ENCODE measurements at places on chromosomes 6 and 20.

DNA sequence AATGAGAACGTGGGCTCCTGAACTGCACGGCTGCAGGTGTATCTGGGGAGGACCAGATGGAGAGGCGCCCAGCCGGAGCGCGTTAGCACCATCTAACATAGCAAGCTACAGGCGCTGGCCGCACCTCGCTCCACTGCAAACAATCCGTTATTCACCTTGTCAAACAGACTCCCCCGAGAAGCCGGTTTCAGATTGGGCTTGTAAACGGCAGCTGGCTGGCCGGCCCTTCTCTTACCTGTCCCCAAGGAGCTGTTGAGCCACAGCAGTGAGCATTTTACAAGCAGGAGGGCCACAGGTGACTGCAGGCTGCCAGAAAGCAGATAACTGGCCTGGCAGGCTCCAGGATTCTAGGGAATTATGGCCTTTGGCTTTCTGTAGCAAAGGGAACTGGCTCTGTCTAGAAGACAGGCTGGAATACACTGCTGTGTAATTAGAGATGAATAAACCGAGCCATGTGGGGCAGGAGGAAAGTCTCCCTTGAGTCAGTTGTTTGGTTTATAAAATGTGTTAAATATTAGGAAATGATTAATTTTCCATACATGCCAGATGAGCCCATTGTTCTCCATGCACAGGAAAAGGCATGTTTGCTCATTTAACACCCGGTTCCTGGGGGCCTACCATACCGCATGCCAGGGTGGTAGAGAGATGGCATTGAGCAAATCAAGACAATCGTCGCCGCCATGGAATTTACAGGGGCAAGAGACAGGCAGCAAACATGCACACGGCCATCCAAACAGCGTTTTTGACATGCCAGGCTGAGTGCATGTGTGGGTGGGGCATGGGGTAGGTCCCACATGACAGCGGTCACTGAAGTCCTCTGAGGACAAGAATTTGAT is 159.3 kb downstream of the NFATC2 start:
- no peak for DNase-seq

DNA sequence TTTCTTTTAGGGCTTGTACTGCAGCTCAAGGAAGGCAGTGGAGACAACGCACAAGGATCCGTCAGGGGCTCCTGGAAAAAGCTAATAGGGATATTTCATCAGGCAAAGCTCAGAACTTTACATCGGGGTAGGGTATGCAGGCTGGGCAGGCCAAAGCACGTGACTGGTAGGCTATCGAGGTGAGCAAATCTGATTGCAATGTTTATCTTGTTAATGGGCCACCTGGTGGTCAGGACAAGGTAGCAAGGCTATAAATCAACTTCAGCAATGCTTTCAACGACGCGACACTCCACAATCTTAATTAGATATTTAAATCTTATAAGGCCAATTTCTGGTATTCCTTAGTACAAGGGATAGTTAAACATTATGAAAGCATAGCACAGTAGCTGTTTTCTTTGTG is 1302.8 kb upstream of the EYS start:
- no peak for DNase-seq

DNA sequence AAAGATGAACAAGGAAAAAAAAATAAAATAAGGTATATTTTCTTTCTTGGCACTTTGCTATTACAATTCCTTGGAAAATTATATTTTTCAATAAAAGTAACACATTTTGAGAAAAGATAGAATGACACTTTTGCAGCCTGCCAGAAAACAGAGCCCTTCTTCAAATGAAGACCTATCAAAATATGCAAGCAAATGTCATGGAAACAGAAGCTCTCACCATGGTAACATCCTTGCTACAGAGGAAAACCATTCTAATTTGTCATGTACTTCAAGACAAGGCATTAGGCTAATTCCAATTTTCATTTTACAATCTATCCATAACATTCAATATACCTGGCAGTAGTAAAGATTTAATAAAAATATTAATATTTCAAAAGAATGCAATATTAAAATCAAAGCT is 177.9 kb downstream of the RNGTT start:
- DNase-seq, result no peak

DNA sequence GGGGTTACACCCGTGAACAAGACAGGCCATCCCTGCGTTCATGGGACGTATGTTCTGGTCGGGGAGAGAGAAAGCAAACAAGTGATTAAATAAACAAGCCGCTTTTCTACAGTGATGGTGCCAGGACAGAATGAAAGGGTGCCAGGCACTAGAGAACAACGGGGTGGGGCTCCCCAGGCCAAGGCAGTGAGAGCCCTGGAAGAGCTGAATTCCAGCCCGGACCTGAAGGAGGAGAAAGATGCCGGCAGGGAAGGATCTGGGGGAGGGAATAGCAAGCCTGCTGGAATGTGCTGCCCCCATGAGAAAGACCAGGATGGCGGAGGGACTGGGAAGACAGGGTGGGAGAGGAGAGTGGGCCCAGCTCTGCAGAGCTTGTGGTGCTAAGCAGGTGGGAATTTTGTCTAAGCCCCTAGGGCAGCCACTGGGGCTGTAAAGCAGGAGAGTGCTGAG is 7.5 kb downstream of the SNAI1 start:
- DNase-seq, result no peak
